ENCODE measurements at places on chromosomes 11 and 22.
A peak's percentile ranks its signal among the peaks of the same experiment; 100 is the strongest.

DNA sequence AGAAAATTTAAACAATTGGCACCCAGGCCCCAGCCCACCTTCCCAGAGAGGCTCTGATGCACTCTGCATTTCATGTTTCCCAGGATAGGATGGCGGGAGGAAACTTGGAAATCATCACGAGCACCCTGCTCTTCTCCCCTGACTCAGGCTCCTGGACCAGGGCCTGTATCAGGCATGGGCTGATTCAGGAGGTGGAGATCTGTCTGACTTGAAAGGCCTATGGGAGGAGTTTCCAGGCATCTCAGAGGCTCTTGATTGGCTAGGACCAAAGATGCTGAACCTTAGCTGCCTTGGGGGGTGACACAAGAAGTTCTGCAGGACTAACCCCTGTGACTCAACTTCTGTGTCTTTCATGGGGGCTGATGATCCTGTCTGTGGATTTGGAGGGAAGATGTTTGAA is 106.2 kb downstream of the PKNOX2 start:
- no peak for DNase-seq

GRCh38 chr22:45738206-45738605 is 66.6 kb downstream of the ATXN10 start:
- DNase-seq: no peak

DNA sequence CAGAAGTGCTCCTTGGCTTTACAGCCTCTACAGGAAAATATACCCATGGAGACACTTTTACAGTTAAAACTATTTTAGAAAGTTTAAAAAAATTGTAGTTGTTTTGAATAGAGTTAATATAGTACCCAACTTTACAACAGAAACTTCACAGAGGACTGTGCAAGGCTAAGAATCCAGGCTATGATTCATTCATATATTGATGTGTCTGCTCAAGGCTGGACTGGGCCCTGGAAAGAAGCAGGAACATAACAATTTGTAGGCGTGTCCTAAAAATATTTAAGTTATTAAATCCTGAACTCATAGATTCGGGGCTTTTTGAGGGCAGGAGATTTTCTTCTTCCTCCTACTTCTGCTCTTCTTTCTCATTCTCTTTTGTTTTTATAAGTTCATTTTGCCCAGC is 291.5 kb upstream of the CCDC179 start:
- no peak for DNase-seq

- no peak for DNase-seq
These were observed 298.8 kb downstream of the SWAP70 start for GRCh38 chr11:9962722-9963121.

GRCh38 chr11:35563484-35564244 is 38.2 kb upstream of the PAMR1 start:
- DNase-seq: no peak

DNA sequence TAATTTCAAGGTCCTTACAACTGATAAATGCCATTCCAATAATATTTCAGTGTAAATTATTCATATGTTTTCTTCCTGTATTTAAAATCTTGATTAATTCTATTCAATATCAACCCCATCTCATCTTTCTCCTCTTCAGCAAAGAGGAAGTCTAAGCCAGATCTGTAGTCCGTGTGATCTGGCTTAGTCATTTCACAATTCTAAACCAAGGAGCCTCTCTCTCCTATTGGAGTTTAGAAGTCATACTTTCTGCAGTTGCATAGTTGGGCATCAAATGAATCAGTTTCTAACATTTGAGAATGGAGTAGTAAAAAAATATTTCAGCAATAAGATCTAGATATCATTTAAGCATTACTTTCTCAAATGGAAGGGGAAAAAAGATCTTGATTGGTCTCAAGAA is 354.9 kb downstream of the JRKL start:
- DNase-seq: no peak

DNA sequence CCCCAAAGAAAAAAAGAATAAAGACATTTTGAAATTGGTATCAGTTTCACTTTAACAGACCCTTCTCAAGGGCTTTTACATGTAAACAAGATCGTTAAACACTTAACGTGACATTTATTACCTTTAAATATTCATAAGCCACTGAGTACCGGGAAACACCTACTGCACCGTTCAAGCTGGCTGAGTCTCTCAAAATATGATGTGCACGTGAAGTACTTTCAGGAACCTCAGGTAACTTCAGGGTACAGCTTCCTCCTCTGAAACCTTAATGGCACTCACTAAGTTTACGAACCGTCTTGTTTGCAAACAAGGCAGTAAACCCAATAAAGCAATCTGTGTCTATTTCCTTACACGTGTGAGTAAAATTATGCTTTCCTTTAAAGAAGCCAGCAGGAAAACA is 105.5 kb upstream of the TENM4 start:
- peak; percentile 10 for DNase-seq

- DNase-seq: no peak
These were observed 13.8 kb upstream of the PVALB start for GRCh38 chr22:36830601-36831000.

DNA sequence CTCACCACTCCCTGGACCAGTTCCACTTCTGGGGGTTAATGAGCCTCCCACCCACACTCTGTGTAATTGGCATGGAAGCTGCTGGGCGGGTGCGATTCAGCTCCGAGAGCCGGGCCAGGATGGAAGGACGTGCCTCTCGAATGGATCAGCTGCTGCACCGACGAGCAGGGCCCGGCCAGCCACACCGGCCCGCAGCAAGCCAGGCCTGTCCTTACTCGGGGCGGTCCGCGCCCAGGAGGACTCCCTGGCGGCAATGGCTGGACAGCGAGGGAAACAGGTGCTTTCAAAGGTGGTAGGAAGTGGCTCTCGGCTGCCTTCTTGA is 4.3 kb upstream of the SHISAL1 start:
- no peak for DNase-seq

- DNase-seq: no peak
These were observed 73.3 kb downstream of the MYO7A start for GRCh38 chr11:77201370-77201769.

DNA sequence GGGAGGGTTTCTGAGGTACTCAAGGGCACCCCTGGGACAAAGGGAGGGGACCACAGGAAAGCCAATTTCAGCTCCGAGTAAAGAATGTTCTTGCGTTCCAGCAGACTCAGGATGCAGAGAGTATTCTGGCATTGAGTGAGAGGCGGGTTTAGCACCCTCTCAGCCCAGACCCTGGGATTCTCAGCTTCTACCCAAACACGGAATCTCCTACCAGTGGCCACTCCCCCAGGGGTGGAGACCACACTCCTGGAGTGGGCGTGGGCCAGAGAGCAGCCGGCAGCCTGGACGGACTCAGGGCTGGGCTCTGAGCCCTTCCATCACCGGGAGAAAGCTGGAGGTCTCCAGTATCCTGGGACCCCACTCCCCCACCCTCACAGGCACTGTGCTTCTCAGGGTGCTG is 26.1 kb upstream of the TTLL12 start:
- DNase-seq: no peak

GRCh38 chr11:81030186-81030585 is 1589.4 kb upstream of the TENM4 start:
- no peak for DNase-seq

DNA sequence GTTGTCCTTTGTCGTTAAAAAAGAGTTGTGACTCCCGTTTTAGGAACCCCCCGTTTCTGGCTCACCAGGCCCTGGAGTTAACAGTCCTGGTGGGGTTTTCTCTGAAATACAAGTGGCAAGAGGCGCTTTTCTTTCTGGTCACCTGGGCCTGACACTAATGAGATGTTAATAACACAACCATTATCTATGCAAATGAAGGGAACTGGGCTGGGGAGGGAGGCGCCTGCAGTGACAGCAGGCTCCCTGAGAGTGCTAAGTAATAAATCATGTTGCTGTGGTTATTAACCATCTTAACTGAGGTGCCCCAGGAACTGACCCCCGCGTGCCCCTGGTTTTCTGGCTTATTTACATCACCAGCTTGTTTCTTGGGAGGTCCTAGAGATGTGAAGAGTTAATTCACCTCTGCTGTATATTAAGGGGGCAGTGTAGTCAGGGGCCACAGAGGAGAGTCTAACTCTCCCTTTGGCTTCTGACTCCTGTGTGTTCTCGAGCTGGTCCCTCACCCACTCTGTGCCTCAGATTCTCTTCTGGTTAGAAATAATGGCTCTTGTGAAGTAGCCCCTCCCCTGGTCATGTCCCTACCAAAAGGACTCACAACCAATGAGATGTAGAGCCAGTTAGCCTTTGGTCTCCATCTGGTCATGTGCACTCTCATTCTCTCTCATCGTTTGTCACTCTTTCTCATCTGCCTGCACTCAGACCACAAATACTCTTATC is 276.6 kb upstream of the CADM1 start:
- no peak for DNase-seq

DNA sequence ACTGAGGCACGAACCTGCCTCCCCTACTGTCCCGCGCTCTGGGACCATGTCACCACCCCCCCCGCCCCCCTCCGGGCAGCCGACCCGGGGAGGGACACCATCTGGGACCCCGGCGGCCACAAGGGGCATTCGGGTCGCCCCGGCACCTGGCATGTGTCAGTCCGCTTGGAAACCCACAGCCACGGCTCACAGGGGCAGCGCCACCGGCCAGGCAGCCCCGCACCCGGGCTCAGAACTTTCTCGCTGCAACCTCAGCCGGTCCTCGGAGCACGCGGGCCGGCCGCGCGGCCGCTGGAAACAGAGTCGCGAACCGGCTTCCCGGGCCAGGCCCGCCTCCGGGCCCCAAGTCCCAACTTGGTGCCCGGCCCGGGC is 159.9 kb upstream of the GRK3 start:
- DNase-seq: no peak

GRCh38 chr22:29106839-29107238 is 34.0 kb downstream of the KREMEN1 start:
- DNase-seq: no peak

DNA sequence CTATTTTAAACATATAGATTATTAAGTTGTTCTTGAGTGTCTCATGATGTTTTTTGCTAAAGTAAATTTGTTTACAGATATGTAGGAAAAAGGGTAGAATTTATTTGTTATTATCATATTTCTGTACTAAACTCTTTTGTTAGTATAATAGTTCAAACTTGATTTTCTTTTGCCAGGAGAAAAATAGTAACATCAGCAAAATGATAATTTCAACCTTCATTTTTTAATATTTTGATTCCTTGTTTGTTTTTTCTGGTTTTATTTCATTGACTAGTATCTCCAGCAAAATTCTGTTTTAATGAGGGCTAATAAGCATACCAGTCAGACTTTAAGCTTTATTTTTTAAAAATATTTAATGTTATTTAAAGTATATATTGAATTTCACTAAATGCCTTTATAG is 4.0 kb downstream of the OR1S1 start:
- no peak for DNase-seq

GRCh38 chr11:134901955-134902918 is 490.2 kb upstream of the B3GAT1 start:
- no peak for DNase-seq

GRCh38 chr22:29718949-29719898 is 579 bp upstream of the CABP7 start:
- no peak for DNase-seq

DNA sequence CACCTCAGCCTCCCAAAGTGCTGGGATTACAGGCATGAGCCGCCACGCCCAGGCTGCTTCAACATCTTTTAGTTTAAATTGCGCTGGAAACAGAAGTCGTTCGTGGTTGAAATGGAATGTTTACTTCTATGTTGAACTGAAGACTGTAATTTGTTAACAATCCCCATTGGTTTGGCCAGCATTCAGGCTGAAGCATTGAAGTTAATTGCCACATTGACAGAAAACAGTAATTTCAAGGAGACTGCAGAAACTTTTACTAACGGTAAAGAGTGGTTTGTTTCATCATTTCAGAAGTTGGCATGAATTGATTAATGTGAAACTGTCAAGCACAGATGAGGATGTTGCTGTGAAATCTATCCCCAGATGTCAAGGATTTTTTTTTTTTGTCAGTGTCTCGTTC is 14.2 kb downstream of the AP5B1 start:
- no peak for DNase-seq

DNA sequence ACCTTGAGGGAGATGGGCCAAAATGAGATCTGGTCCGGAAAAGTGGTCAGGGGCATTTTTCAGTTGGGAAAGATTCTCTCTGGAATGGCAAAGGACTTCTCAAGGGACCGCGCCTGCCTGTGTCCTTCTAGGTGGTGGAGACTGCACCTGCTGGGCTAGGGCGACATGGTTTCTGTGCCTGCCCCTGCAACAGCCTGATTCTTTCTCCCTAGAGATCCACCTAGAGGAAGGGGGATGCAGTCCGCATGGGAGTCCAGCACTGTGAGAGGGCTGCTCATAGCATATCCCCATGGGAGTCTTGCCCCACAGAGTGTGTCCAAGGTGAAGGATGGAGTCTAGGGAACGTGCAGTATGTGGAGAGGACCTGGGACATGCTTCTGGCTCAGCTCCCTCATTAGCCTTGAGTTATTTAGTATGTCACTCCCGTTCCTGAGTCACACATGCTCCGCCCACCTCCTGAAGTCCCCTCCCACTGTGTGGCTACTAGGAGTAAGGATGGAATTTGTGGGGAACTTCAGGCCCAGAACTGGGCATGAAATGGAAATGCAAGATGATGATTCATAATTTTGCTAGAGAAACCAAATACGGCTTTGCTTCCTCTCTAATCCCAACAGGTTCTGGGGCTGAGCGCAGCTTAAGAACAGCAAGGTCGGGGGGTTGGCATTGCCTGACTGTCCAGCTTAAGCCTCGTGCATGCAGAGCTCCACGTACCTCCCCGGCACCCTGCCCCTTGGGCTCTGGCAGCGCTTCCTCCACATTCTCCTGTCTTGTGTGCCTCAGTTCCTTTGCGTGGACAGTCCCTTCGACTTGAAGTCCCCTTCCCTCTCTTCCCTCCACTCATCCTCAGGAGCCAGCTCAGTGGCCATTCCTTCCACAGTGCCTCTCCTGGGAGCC is 35.0 kb downstream of the GRIK4 start:
- DNase-seq: no peak

DNA sequence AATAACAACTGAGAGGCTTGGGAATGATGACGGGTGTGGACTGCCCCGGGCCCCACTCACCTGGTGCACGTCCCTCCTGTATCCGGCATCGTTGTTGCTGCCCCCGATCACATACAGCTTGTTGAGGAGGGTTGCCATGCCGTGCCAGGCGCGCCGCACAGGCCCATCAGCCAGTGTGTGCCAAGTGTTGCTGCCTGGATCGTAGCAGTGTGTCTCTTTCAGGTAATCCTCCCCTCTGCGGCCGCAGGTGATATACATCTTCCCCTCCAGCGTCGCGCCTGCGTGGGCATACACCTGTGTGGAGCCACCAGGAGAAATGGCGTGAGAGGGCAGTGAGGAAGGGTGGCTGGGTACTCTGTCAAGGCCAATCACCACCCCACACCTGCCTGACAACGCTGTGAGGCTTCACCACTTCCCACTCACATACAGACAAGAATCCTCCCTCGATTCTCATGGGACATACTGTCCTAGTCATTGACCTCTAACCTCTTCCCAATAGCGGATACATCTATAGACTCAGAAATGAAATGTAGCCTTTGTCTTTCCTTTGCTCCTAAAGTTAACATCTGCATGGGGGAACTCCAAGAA is 8.9 kb upstream of the SCARF2 start:
- no peak for DNase-seq

All from NCI-H1105 treated with DMSO at 0.1 percent for 48 hours (cell line).